ENCODE measurements at places on chromosomes 5 and 9.

- DNase-seq, result no peak
Observed at GRCh38 chr5:92505925-92506324, 1075.1 kb downstream of the NR2F1-AS1 start.

DNA sequence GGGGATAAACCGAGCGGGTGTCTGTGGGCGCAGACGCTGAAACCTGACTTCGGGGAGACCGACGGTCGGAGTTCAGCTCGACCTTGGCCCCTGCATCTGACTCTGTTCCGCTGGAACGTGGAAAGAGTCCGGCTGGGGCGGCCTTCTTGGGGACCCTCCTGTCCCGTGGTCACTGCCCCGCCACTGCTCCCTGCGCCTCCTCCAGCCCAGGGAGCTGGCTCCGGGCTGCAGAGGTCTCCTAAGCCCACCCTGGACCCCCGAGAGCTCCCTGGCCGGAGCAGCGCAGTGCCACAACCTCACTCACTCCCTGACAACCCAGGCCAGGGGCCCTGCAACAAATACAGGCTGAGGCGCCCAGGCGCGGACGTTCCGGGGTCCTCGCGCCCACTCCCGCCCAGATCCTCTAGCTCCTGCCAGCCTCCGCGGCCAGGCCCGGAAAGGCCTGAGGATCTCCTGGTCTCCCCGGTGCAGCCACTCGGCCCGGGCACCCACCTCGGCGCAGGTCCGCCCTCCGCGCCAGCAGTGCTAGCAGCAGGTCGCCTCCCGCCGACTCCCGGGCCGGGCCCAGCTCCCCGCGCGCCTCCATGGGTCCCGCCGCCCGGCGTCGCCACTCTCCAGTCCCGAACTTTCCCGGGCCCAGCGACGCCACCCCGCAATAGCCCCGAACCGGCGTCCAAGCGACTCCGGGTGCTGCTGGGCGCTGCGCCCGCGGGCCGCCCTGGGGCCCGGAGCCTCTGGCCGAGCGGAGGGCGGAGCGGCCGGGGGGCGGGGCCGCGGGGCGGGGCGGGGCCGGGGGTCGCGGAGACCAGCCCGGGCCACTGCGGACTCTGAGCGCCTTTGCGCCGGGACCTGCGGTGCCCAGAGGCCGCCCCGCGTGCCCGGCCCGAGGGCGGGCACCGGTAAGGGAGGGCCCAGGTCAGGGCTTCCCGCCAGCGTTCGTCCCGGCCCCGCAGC is 2.2 kb downstream of the LHX3 start:
- DNase-seq, result no peak

GRCh38 chr9:126379661-126380360 is 53.2 kb downstream of the MVB12B start:
- no peak for DNase-seq

DNA sequence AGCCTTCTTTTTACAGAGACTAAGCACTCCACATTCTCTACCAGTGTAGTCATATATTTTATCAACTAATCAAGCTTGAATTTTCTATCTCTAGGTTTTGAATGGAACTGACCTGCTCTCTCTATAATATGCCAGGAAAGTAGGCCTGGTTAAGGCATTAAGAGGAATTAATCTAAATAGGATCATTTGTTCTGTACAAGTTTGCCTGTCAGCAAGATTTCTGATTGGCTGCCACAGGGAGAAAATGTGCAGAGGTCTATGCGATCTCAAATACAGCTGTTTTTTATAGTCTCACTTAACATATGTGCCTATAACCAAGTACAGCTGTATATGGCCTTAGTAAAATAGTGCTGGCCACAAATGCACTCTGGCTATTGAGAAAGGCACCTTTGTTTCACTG is 418.8 kb downstream of the KDM4C start:
- DNase-seq, result no peak

- no peak for DNase-seq
Observed at GRCh38 chr5:32713770-32714381, 2.8 kb downstream of the NPR3 start.

- DNase-seq, result no peak
Observed at GRCh38 chr5:73587923-73588322, 22.4 kb downstream of the UTP15 start.

DNA sequence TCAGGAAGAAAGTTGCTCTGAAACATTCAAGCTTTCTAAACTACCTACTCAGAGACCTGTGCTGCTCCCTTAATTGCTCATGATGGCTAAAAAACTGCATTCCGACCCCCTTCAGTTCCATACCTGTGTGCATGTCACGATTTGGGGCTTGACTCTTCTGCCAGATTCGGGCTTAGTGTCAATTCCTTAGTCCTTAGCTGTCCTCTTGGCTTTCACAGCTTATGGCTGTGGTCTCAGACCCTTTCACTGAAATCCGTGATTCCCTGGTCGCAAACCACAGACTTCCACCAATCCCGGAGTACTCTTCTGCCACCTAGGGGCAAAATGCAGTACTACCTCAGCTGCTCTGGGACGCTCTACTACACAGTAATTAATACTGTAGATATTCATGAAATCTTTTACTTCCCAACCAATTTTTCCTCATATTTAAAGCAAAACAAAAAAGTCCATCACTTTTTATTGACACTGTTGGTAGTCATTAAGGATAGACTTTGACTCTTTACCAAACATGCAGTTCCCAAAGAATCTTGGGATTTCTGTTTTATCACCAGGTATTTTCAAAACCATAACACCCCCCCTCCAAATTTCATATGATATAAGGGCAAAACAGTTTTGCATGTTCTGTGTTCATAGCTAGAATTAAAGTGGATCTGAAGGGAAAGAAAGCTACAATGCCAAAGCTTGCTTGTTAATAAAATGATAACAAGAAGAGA is 617.4 kb downstream of the SLCO4C1 start:
- peak; percentile 9 for DNase-seq

- DNase-seq, result no peak
Observed at GRCh38 chr9:89961616-89962341, 357.0 kb downstream of the GADD45G start.

GRCh38 chr9:135105938-135106491 is 18.5 kb downstream of the OLFM1 start:
- no peak for DNase-seq

- no peak for DNase-seq
Observed at GRCh38 chr5:90359073-90359920, 50.3 kb downstream of the CETN3 start.

- no peak for DNase-seq
Observed at GRCh38 chr5:176726746-176727527, 79.7 kb downstream of the TSPAN17 start.

- DNase-seq, result peak; percentile 72
Observed at GRCh38 chr9:106878934-106879333, 16.0 kb downstream of the ZNF462 start.

DNA sequence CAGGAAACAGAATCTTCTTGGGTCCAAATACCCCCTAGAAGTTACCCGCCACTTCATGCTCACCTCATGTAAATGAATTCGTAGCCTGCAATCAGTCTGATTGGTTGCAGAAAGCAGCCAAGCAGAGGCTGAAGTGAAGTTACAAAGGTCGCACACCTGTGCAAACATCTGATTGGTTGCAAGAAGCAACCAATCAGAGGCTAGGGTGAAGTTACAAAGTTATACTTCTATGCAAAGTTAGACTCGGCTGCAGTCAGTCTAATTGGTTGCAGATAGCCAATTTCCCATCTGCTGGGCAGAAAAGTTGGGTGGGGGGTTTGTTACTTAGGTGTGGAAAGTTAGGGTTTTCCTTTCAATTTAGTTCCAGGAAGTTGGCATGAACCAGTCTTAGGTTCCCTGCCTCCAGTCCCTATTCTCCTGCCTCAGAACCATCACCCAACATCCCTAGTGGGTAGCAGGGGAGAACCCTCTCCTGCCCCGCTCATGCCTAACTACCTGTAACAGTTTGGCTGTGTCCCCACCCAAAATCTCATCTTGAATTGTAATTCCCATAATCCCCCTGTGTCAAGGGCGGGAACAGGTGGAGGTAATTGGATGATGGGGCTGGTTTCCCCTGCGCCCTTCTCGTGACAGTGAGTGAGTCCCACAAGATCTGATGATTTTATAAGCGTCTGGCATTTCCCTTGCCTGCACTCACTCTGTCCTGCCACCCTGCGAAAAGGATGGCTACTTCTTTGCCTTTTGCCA is 1.2 kb upstream of the RUSC2 start:
- DNase-seq, result no peak

DNA sequence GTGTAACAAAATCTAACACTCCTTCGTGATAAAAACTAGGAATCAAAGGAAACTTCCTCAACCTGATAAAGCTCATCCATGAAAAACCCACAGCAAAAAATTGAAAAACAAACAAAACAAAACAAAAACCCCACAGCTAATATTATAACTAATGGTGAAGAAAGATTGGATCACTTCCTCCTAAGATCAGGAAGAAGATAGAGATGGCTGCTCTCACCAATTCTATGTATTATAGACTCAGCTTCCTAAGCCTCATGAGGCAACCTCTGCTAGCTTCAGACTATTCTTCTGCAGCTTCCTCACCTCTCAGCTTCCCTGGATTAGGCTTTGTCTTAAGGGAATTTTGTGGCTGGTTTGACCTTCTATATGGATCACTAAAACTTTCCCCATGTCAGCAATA is 40.1 kb downstream of the PHAX start:
- DNase-seq, result no peak

DNA sequence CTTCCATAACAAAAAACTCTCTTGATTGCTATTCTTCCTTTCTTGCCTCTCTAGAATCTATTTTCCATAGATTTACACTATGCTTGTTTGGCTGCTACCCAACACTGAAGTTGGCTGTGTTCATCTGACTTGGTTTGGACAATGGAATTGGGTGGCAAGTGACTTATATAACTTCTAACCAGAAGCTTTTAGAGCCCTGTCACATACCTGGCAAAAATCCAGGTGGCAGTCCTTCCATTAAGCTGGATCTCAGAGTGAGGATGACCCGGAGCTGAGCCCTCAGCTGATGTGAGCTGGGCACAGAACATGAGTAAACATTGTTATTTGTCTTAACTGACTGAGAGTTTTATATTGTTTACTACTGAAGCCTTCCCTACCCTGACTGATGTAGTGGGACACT is 225.7 kb downstream of the TLR4 start:
- DNase-seq, result no peak

DNA sequence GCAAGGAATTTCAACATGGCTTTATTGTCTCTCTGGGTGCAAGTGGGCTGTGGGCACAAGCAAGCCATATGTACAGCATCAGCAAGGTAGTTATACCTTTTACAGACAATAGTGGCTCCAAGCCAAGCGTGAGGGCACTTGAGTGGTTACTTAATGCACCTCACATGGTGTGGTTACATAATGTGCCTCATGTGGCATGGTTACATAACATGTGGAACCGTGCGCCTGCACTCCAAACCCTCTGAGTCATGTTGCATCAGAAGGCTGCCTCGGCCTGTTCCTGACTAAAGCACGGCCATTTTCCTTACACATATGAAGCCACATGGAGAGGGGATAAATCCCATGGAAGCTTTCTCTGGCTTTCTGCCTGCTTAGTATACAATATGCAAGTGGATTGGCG is 150.9 kb downstream of the OSTF1 start:
- no peak for DNase-seq

DNA sequence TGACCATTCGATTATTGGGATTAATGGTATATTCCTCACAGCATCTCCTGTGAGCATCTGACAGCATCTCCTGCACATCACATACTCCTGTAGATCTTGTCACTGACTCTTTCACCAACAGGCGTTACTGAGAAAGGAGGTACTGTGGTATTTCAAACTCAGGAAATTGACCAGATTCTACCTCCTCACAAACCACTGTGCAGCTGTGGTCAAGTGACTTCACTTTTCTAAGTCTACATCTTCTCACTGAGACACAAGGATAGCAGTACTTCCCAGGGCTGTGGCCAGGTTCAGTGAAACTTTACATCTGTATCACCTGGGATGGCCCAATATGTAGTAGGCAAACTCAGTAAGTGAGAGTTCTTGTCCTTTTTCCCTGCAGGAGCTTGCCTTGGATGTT is 332.3 kb upstream of the ADAMTSL1 start:
- no peak for DNase-seq

GRCh38 chr5:72488756-72489155 is 18.5 kb downstream of the ZNF366 start:
- DNase-seq, result no peak

DNA sequence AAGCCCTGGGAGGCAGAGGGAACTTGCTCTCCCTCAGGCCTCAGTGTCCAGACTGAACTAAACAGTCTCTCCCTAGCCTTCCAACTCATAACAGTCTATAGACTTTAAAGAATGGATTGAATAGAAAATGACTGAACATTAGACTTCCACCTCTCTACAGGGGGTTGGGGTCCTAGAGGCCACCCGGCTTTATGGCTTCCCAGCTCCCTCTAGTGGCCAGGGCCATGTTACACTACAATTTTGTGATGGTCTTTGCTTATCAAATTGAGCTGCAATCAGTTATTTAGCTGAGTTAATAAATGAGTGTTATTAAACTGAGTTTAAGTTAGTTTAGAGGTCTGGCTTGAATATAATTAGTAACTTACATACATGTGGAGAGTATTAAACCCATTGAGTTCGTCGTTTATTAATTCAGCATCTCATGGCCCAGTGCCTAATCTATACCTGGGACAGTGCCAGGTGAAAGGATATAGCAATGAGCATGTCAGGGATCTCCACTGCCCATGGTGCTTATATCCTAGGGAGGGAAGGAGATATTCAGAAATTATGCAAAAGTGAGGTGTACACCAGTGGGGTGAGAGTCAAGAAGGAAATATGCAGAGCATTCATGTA is 105.2 kb downstream of the SH3TC2 start:
- DNase-seq, result no peak

DNA sequence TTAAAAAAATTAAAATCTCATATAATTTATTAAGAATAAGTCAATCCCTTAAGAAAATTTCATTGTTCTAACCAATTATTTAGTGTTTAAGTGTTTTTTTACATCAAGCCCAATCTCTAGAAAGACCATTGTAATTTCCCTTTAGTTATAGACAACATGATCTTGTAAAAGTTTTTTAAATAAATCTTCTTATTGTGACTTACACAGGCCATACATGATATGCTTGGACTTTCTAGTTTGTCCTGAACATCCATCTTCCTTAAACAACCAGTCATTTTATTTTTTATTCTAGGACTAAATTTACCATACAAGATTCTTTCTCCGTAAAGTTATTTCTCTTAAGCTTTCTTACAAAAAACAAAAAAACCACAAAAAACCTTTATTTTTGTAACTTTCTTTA is 126.5 kb upstream of the MAST4 start:
- DNase-seq, result no peak

GRCh38 chr5:118733394-118733793 is 255.0 kb downstream of the DTWD2 start:
- DNase-seq, result no peak

- DNase-seq, result no peak
Observed at GRCh38 chr9:134996591-134997530, 79.1 kb upstream of the FCN1 start.

DNA sequence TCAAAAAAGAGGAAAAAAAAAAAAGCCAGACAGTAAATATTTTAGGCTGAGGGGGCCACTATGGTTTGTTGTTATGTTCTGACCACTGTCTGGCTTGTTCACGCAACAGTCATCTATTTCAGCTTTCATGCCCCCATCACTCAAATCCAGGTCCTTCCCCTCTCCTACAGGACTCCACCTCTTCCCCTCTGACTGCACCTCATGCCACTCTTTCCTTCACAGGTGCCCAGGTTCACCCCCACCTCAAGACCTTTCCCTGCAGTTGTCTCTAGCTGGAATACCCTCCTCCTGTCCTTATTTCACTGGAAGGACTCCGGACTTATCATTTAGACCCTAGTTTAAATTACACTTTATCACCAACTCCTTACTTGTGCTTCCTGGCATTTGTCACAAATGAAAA is 3.5 kb downstream of the RPS14 start:
- no peak for DNase-seq
